Activated T-cell treated with anti-CD3 and anti-CD28 coated beads, Interleukin-2, amount 50 U/mL, for 24 hours (primary cell): ENCODE measurements at places on chromosomes 1 and 21.
A peak's percentile ranks its signal among the peaks of the same experiment; 100 is the strongest.

GRCh38 chr1:202233804-202234203 lies 40.2 kb downstream of the LGR6 start:
- H3K27ac ChIP-seq = no peak overlapping the region
- no peak overlapping the region for H3K4me3 ChIP-seq
- H3K4me1 ChIP-seq = peaks cover 4% of the 10 kb centered on the region
- H3K36me3 ChIP-seq = no peaks in the 10 kb centered on the region
- DNase-seq = no peak

DNA sequence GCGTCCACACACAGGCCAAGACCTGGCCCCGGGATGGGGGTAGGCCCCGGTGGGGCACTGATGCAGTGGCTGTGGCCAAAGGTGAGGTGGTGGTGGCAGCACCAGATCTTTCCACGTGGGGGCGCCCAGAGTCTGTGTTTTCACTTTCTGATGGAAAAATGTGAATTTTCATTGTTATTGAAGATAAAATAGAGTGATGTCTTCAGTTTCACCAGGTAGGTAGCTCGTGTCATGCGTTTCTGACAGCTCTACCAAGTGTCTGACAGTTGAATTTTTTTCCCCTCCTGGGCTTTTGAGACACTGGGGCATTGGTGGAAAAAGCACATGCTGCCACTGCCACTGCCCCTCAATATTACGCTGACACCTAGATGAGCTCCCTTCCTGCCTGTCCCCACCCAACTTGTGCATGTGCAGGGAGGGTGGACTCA lies 40.0 kb upstream of the MAGOH start:
- peaks cover 84% of the 10 kb centered on the region for H3K36me3 ChIP-seq
- H3K27ac ChIP-seq = peak overlapping the region; percentile 81
- no peaks in the 10 kb centered on the region for H3K27me3 ChIP-seq

DNA sequence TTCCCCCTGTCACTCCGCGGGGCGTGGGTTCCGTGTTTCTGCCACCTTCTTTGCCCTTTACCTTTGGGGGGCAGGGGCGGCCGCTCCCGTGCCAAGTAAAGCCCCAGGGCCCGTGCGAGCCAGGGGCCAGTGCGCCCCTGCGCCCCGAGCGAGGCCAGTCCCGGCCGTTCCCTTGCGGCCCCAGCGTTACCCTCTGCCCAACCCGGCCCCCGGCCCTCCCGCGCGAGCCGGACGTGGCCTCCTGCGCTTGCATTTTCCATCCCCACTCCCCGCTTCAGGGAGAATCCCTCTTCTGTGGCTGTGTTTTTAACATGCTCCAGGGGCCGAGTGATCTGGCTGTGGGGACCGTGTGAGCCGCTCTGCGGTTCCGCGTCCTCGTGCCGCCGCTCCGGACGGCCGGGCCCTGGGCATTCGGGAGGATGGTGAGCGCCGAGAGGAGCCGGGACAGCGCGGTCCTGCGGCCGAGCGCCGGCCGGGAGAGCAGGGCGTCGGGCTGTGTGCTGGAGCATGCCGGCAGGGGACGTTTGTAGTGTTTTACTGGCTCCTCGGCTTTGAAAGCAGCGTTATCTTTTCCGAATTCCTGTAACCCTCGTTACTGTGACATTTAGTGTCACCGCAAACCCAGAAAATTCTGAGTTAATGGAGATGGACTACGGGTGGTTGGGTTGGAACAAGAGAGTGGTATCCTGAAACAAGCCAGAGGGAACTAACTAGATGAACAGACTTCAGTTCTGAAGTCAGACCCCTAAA lies 1.0 kb downstream of the GALNT2 start:
- peak overlapping the region; percentile 90 for H3K27ac ChIP-seq
- H3K4me3 ChIP-seq = peak overlapping the region; percentile 86
- H3K27me3 ChIP-seq = no peaks in the 10 kb centered on the region
- H3K36me3 ChIP-seq = peaks cover 26% of the 10 kb centered on the region
- peaks cover 58% of the 10 kb centered on the region for H3K4me1 ChIP-seq

DNA sequence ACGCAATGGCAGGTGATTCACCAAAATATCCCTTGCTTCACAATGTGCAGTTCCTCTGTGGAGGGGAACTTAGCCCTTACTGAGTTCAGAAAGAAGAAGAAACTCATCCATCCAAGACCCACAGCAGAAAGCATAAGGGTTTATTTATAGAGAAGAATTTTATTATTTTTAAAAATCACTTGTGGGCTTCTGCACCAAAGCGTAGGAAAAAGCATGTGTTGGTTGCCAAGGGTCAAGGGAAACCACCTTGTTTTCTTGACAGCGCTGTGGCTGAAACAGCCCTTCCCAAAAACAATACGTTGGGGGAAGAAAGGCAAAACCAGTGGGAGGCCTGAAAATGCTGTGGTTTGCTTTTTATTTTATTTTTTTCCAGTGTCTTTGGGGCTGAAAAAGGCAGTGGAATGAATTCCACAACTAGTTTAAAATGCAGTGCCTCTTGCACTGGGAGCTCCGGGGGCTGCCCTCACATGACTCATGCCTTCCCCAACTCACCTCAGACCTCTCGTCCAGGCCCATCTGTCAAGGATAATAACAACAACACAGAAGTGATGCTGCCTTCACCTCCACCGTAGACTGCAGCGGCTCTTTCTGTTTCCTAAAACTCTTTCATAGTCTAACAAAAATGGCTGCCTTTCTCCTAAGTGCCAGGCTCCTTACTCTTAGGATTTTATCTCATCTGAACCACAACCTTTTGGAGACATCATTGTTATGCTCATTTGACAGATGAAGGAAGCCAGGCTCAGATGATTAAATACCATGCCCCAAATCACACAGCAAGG lies 224.2 kb upstream of the JUN start:
- peak; percentile 41 for DNase-seq
- H3K36me3 ChIP-seq = no peaks in the 10 kb centered on the region
- peaks cover 49% of the 10 kb centered on the region for H3K4me1 ChIP-seq
- H3K27ac ChIP-seq = peak overlapping the region; percentile 78
- no peak overlapping the region for H3K4me3 ChIP-seq
- no peaks in the 10 kb centered on the region for H3K27me3 ChIP-seq

DNA sequence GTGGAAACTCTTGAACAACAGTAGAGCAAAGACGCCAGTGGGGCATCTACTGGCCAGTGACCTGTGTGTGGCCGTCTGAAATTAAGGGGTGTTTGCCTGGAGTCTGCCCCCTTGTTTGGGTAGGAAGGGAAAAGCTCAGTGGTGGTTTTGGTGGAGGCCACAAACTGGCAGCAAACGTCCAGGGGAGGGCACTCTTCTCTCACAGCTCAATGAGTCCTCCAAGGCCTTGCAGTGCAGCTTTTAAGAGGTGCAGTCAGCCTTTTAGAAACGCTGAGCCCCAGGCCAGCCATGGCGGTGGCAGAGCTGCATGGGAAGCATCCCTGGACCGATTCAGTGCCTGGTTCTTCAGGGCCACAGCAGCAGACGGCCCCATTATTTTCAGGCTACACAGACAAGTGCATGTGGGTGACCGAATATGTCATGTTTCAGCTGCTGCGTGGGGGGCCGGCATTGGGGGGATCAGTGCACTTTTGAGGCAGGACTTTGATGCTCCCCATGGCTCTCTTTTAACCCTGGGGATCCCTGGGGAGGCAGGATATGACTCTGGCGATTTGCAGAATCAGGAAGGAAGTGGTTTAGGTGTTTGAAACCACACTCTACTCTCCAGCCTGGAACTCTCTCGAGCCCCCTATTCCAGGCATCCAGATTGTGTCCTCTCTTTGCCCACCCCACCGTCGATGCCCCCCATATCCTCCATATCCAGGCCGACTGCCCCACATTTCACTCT lies 414.0 kb downstream of the PRDM2 start:
- peaks cover 2% of the 10 kb centered on the region for H3K4me1 ChIP-seq
- peaks cover 34% of the 10 kb centered on the region for H3K27me3 ChIP-seq

- no peaks in the 10 kb centered on the region for H3K4me1 ChIP-seq
- no peak overlapping the region for H3K4me3 ChIP-seq
- no peak overlapping the region for H3K27ac ChIP-seq
- H3K27me3 ChIP-seq = no peaks in the 10 kb centered on the region
Observed at GRCh38 chr1:225593414-225593813, 59.5 kb downstream of the ENAH start.

GRCh38 chr1:30253807-30254440 lies 469.5 kb downstream of the MATN1 start:
- no peaks in the 10 kb centered on the region for H3K36me3 ChIP-seq
- no peak overlapping the region for H3K27ac ChIP-seq
- H3K4me1 ChIP-seq = no peaks in the 10 kb centered on the region
- H3K4me3 ChIP-seq = no peak overlapping the region
- H3K27me3 ChIP-seq = peaks cover 32% of the 10 kb centered on the region
- no peak for DNase-seq

GRCh38 chr21:28229814-28230213 lies 762.9 kb downstream of the LTN1 start:
- no peak overlapping the region for H3K4me3 ChIP-seq
- no peak for DNase-seq
- H3K4me1 ChIP-seq = no peaks in the 10 kb centered on the region
- no peaks in the 10 kb centered on the region for H3K27me3 ChIP-seq
- no peak overlapping the region for H3K27ac ChIP-seq
- H3K36me3 ChIP-seq = no peaks in the 10 kb centered on the region
